ENCODE measurements at places on chromosomes 11 and 22.

GRCh38 chr11:72643547-72643946 is 30.7 kb downstream of the PDE2A start:
- DNase-seq, result no peak

DNA sequence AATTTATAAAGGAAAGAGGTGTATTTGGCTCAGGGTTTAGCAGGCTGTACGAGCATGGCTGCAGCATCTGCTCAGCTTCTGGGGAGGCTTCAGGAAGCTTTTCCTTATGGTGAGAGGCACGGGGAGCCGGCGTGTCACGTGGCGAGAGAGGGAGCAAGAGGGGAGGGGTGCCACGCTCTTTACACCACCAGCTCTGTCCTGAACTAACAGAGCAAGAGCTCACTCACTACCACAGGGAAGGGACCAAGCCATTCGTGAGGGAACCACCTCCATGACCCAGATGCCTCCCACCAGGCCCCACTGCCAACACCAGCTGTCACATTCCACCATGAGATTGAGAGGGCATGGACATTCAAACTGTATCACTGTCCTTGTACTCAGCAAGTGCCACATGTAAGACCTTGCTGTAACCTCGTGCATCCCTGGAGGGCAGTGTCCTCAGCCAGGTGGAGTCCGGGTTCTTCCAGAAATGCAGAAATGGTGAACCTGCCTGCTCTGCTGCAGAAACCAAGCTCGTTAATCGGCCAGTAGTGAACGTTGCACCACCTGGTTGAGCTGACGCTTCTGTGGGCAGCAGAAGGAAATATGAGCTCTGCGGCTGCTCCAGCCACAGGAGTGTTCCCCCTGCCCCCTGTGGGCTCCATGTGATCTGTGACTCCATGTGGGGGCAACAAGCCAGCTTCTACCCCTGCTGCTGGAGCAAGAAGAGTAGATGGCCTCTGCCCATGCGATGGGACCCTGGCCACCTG is 368.6 kb downstream of the TBC1D22A start:
- no peak for DNase-seq

DNA sequence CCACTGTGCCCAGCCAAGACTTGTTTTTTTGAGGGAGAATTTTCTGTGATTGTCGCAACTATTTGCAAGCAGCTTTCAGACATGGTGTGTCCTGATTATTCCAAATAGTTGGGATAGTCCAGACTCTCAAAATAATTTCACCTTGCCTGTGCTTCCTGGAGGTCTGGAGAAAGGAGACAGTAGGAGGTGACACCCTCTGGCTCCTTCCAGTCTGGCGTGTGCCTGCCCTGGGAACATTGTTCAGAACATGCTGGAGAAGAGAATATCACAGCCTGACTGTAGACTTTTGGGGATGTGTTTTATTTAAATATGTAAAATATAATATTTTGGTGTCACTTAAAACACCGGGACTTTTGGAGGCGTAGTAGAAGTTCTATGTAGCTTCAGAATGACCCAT is 14.9 kb downstream of the ZNRF3 start:
- DNase-seq, result no peak

GRCh38 chr11:47620836-47621378 is 21.5 kb downstream of the MTCH2 start:
- DNase-seq, result no peak

GRCh38 chr22:44441401-44442185 is 56.4 kb downstream of the RTL6 start:
- no peak for DNase-seq

DNA sequence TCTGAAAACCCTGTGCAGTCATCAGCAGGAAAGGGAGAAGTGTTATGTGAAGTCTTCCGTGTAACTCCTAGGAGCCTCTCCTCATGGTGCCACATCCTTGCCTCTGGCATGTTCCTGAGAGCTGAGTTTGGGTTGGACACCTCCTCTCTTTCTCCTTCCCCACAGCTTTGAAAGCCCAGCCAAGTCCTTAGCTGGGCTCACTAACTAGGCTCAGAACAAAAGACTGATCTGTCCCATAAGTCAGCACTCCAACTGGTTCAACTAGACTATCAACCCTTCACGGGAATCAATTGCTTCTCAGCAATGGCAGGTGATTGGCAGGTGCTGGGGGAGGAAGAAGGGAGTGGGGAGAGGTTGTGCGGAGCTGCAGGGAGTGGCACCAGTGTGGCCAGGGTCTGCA is 509.9 kb upstream of the B3GAT1 start:
- no peak for DNase-seq

- DNase-seq, result no peak
Measured at GRCh38 chr11:117823946-117824420, 561 bp downstream of the FXYD2 start.

DNA sequence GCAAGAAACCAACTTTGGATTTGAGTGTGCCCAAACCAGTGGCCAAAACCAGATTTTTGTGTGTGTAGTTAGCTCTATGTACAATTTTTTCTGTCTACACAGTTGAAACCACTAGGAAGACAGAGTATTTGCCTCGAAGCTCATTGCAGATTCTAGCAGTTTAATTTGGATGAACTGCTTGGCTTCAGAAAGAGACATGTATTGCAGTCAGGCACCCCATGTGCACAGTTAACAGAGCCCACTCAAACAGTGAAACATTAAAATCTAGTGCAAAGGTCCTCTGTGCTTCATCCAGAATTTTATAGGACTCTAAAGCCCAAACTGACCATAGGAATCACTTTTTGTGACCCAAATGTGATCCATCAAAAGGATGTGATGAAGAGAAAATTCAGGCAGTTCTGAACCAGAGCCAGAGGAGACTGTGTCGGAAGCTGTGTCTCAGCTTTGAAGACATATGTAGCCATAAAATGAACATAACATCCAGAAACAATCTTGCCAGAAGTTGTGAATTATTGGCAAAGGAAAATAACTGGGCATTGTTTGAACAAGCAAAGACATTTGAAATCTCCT is 82.7 kb downstream of the PANX1 start:
- DNase-seq, result no peak

GRCh38 chr22:38416621-38417251 is 38.3 kb downstream of the KCNJ4 start:
- DNase-seq, result no peak

DNA sequence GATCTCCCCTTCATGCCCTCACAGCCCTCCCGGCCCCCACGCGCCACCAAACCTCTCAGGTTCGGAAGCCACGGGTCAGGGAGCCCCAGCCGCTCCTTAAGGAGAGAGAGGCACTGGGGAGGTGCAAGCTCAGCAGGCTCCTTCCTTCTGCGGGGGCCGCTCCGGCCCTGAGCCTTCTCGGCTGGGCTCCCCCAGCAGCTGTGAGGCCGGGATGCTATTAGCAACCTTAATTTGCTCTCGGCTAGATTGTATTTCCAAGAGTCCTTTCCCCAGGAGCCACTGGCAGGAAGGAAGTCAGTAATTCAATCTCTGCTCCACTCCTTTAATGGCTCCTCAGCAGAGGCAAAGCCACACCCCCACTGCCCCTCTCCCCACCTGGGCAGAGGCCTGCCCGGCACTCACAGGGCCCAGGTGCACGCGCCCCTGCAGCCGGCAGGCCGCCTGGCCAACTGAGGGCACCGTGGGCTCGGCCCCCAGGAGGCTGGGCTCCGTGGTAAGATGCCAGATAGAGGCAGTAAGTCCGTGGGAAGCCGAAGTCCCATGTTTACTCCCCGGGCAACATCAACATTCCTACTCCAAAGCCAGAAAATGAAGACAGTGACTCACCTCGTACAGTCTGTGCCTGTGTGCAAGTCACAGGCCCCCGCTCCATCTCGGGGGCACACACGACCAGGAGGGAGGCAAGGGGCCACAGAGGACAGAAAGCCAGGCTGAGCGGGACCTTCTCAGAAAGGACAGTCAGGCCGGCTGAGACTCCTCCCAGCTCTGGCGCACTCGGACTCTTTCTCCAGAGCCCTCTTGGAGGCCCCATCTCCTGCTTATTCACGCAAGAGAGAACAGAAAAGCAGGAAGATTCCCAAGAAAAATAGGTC is 5.2 kb downstream of the IGSF9B start:
- DNase-seq, result no peak

GRCh38 chr11:64810891-64811272 is 531 bp upstream of the MEN1 start:
- peak; percentile 77 for DNase-seq

- DNase-seq, result no peak
Measured at GRCh38 chr11:18548001-18548400, 21.3 kb upstream of the TSG101 start.

- DNase-seq, result no peak
Measured at GRCh38 chr22:41226723-41227655, 13.7 kb downstream of the CHADL start.

- no peak for DNase-seq
Measured at GRCh38 chr11:93655047-93655446, 6.4 kb upstream of the CEP295 start.

DNA sequence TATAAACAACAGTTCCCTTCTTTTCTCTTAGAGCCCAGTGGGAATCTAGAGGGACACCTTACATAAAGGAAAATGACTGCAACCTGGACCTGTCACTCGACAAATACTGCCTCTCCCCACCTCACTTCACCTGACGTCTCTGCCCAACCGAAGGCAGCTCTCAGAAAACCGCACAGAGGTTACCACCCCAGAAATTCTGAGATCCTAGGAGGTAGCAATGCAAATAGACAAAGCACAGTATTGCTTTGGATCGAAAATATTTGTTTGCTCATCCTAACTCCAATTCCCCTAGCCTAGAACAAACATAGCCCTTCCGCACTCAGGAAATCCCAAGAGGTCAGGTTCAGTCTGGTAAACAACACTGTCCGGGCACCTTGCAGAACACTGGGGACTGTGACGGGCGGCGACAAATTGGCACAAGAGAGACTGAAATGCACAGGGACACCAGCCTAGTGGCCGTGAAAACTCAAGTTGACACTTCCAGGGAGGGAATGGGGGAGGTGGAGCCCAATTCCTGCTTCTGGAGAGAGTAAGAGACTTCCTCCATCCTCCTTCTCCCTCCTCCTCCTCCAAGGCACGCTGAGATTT is 420 bp upstream of the TRIM44 start:
- peak; percentile 40 for DNase-seq

- no peak for DNase-seq
Measured at GRCh38 chr11:74744277-74744676, 4.4 kb upstream of the RNF169 start.

GRCh38 chr11:93646399-93646798 is 15.1 kb upstream of the CEP295 start:
- DNase-seq, result no peak
